CD4-positive, alpha-beta T cell treated with Interleukin-1 beta for 1 hour (primary cell): ENCODE measurements at places on chromosomes 2 and 18.
A peak's percentile ranks its signal among the peaks of the same experiment; 100 is the strongest.

- no peak for DNase-seq
These were observed 240.5 kb downstream of the TRIB2 start for GRCh38 chr2:12957251-12957650.

DNA sequence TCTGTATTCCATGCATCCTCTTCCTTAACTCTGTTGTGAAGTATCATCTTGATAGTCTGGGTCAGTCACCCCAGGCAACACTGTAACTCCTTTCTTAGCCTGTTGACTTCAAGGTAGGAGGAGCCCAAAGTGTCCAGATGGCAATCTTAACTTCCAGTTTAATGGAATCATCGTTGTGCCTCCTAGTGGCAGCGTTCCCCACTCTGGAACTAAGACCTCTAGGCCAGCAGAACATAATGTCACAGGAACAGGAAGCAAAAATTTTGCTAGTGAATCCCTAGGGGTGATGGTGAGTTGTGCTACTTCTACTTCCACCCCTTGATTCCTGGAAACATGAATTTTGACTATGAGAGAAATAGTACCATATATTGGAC lies 11.7 kb downstream of the SGPP2 start:
- no peak for DNase-seq

- DNase-seq, result no peak
These were observed 49.1 kb downstream of the CCDC195 start for GRCh38 chr2:224666951-224667553.

- no peak for DNase-seq
These were observed 60.9 kb upstream of the BCL11A start for GRCh38 chr2:60614319-60614718.

DNA sequence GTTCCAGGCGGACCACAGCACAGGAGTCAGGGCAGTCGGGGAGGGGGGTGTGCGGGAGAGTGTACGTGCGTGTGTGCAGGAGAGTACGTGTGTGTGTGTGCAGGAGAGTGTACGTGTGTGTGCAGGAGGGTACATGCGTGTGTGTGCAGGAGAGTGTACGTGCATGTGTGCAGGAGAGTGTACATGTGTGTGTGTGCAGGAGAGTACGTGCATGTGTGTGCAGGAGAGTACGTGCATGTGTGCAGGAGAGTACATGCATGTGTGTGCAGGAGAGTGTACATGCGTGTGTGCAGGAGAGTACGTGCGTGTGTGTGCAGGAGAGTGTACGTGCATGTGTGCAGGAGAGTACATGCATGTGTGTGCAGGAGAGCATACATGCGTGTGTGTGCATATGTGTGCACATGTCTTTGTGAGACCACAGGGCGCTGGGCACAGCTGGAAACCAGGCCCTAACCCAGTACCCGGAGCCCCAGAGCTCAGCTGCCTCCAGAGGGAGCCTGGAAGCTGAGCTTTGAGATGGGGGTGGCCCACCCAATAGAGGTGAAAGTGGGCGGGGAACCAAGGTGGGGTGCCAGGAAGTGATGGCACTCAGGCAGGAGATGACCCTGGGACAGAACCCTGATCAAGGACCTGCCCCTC lies 13.9 kb upstream of the KLHL30 start:
- no peak for DNase-seq

GRCh38 chr2:228367356-228367755 lies 185.9 kb upstream of the SPHKAP start:
- no peak for DNase-seq

DNA sequence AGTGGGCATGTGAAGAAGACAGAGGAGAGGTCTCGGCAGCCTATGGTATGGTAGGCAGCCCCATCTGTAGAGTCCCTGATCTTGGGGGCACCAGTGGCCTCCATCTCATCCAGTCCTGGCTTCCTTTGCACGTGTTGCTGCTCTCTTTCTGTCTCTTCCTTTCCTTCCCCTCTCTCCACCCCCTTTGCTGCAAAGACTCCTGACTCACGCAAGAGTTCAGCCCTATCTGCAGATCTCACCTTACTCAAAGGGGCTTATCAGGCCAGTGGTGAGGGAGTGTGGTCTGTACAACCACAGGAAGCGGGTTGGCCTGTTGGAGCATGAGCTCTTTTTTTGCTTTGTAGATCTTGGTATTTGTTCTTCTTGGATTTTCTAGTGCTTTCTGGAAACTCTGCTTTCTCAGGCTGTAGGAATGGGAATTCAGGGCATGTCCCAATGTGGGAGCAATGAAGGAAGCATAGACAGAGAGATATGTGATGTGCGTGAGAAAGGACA lies 14.6 kb upstream of the NT5DC4 start:
- peak; percentile 39 for DNase-seq

DNA sequence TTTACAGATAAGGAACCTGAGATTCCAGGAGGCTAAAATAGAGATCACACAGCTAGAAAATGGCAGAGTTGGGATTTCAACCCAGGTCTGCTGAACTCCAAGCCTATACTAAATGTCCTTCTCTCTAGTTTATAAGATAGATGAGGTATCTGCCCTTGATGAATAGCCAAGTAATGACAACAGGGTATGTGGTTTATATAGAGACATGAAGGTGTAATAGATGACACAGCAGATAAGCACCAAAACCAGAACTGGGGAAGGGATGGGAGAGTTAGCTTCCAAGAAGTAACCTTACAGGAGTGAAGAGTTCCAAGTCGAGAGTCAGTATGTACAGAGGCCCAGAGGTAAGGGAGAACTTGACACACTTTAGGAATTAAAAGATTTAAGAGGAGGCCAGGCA lies 104.7 kb upstream of the UBXN4 start:
- no peak for DNase-seq

- DNase-seq, result no peak
These were observed 16.1 kb downstream of the LGALSL start for GRCh38 chr2:64470071-64470470.

DNA sequence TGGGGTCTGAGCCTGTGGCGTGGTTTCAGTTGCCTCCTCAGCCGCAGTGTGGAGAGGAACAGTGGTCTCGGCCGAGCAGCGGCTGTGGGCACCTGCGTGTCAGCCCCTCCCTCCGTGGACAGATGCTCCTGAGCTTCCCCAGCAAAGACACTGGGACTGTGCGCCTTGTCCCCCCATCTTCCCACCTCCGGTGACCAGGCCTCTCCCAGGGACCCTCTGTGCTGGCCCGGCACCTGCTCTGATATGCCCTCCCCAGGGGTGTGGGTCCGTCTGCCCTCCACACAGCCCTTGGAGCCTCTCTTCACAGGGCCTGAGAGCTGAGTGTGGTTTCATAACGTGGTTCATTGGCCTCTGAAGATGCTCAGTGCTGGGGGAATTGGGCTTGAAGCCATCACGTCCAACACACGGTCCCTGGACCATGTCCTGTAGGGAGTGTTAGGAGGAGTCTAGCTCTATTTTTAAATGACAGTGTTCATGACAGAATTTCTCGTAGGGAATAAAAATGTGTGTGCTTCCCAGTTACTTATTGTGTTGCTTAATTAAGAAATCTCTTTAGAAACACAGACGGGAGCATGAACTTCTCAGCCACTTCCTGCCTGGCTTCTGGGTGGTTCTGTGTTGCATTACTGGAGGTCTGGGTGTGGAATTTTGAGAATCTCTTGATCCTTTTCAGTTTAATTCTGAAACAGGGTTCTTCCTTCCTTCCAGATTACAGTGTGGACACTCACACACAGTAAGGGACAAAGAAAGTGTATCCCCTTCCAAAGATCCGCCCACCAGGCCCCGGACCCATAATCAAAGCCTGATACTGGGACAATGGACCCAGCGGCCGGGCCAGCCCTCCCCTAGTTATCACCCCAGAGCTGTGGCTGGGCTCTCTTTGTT lies 110.7 kb downstream of the NFATC1 start:
- DNase-seq, result no peak

DNA sequence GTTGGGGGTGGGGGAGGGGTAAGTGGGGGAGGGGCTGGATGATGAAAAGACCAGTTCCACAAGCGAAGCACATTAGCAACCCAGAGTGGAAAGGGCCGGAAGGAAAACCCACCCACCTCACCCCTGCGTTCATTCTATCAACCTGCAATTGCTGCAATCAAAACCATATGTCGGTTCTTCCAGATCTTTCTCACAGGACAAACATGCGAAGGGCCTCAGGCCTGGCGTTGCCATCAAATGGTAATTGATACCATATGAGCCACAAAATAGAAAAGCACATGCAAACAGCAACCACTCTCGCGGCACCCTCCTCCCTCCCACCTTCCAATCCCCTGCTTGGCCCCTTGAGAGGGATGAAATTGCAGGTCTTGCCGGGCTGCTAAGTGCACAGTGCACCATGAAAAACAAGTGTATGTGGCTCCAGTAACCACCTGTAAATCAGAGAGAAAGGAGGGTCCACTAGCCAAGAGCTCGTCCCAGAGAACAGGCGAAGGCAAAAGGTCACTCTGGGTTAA lies 287.5 kb downstream of the TCF4 start:
- no peak for DNase-seq

DNA sequence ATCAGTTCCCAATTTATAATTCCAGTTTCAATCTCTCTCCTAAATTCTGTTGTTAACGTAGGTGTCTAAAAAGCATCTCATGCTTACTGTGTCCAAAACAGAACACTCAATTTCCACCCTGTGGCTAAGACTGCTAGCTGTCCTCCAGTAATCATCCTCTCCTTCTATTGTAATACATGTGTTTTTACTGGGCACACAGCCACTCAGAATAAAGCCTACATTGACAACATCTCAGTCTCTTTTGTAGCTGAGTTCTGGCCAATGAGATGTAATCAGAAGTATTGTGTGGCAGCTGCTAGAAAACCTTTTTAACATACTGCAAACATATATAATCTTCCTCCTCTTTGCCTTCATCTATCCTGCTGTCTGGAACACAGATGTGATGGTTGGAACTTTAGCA lies 29.4 kb upstream of the TSPYL6 start:
- no peak for DNase-seq

DNA sequence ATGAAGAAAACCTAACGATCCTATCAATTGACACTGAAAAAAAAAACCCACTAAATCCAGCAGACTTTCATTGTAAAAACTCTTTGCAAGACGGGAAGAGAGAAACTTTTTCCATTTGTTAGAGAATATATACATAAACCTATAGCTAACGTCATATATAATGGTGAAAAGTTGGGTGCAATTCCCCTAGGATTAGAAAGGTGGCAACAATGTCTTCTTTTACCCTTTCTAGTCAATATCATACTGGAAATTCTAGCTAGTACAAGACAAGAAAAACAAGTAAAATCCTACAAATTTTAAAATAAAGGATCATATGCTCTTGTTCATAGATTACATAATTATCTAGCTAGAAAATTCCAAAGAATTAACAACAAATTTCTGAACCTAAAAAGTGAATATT lies 1596.5 kb upstream of the LRRTM1 start:
- DNase-seq, result no peak

DNA sequence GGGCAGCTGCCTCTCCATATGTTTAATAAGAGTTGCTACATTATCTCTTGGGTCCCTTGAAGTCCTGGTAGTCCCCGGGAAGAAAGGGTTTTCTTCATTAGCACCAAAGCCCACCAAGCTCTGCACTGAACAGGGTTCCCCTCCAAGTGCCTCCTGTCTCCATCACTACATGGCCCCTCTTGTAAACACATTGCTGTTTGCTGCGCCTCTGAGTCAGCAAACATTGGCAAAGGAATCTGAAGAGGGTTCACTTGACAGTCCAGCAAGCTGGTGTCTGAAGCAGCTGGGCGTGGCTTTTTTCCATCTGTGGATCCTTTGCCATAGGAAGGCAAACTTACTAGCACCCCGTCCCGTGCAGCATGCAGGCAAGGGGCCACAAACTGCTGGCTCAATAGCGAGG lies 82.8 kb downstream of the TEX51 start:
- no peak for DNase-seq

GRCh38 chr2:28545590-28546200 lies 49.8 kb downstream of the PLB1 start:
- no peak for DNase-seq

GRCh38 chr2:176525086-176525485 lies 255.8 kb downstream of the MTX2 start:
- DNase-seq, result no peak

DNA sequence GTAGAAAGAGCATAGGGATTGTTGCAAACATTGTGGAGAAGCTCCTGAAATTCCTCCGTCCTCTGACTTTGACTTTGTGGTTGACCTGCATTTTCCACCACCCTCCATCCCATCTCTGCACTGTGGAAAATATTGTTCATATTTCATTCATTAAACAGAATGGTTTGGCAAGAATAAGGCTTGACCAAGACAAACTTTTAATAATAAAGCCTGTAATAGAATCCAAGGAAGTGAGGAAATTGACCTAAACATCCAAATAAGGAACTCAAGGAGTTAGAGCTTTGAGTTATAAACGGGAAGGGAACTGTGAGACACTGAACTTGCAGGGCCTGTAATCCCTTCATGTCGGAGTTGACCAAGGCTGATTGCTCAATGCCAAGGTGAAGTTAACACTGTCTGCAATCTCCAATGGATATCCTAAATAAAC lies 115.2 kb downstream of the GFPT1 start:
- DNase-seq, result no peak

GRCh38 chr2:143475041-143475776 lies 346.0 kb downstream of the ARHGAP15 start:
- no peak for DNase-seq

GRCh38 chr2:48965204-48965603 lies 189.1 kb downstream of the FSHR start:
- no peak for DNase-seq

GRCh38 chr2:218852911-218853667 lies 6.5 kb upstream of the WNT6 start:
- DNase-seq, result peak; percentile 58

DNA sequence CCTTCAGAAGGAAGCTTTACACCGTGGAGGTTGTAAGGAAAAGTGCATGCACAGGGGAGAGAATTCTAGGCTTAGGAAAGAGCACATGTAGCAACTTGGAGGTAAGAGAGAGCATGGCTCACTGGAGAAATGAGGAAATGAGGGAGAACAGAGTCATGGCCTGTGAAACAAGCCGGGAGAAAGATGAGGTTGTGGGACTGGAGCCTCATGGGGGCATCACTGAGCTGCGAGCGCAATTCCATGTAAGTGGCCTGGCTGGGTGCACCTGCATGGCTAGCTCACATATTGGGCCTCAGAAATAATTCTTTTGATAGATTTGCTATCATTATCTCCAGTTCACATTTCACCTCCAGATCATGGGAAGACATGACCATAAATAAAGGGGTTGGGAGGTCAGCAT lies 785.5 kb upstream of the RAB6C start:
- no peak for DNase-seq

- no peak for DNase-seq
These were observed 558.4 kb downstream of the SLC4A3 start for GRCh38 chr2:220185766-220186305.

GRCh38 chr2:10599921-10600320 lies 89.9 kb downstream of the NOL10 start:
- no peak for DNase-seq

GRCh38 chr2:224694502-224694901 lies 21.7 kb downstream of the CCDC195 start:
- no peak for DNase-seq

- no peak for DNase-seq
These were observed 93.7 kb upstream of the EHBP1 start for GRCh38 chr2:62611854-62612253.

GRCh38 chr2:142870526-142870925 lies 6.9 kb upstream of the KYNU start:
- no peak for DNase-seq

GRCh38 chr2:108575132-108575966 lies 41.1 kb downstream of the LIMS1 start:
- no peak for DNase-seq
